ENCODE measurements at places on chromosomes 12 and 14. TPM values are rescaled to one million over a fixed set of nuclear protein-coding genes. Genes with fewer than 3 reads are reported as not detected.

Gene NYNRIN
- 0.12 TPM for total RNA-seq

Gene ADAM20
- 0.17 TPM for total RNA-seq

Gene CLEC6A
- not detected for total RNA-seq

Gene HIF1A
- 201 TPM for total RNA-seq

Gene ABCD4
- total RNA-seq: 26.2 TPM
